ENCODE measurements at places on chromosomes 3 and 15.

DNA sequence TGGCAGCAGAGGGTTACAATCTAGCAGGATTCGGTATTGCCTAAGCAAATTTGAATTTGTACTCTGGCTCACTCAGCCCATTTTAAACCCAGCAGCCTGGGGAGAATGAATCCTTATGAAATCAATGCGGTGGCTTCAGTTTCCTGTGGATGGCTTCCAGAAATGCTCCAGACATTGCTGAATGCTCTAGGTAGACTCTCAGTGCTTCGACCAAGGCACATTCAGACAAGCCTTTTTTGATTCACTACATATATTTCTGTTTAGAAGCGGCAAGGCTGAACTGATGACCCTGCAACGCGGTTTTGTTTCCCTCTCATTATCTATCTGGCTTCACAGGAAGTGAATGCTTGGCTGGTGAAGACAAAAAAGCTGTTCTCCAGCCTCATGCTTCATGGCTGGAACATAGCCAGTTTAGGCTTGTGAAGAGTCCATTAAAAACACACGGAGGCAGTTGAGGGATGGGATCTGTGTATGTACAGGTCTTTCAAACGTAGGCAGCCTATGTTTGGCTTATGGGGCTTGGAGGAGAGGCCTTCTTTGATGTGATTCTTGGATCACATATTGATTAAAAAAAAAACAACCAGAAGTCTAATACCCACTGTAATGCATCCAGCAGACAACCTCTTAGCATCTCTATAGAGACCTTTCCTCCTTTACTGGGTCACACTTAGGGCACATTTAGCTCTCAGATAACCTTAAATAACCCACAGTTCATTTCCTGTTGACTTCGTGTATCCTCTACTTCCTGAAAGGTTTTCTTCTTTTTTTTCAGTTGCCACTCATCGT is 400.2 kb upstream of the TBL1XR1 start:
- peak; percentile 51 for DNase-seq

- DNase-seq: no peak
Observed at GRCh38 chr15:27730868-27731267, 368.2 kb downstream of the OCA2 start.

DNA sequence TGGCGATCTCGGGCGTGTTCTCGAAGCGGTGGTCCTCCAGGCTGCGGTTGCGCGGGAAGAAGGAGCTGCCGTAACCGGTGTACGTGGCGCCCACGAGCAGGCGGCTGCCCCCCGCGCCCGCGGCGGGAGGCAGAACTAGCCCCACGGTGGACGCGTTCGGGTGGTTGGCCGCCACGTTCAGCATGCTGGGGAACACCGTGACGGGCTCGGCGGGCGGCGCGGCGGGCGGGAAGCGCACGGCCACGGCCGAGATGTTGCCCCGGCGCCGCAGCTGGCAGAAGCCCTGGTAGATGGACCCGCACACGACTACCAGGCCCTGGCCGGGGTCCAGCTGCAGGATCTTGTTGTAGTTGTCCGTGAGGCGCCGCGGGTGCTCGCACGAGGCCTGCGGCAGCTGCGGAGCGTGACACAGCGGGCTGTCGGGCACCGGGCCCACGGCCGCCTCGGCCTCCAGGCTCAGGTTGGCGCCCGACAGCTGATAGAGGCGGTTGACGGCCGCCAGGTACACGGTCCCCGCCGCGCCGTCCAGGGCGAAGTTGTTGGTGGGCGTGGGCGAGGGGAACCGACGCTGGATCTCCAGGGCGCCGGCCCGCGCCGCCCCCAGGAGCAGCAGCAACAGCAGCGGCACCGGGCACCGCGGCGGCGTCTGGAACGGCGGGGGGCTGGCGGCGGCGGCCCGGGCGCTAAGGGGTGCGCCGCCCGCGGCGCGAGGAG is 397 bp downstream of the PLXND1 start:
- DNase-seq: no peak

- no peak for DNase-seq
Observed at GRCh38 chr15:53448232-53449015, 311.0 kb downstream of the WDR72 start.

DNA sequence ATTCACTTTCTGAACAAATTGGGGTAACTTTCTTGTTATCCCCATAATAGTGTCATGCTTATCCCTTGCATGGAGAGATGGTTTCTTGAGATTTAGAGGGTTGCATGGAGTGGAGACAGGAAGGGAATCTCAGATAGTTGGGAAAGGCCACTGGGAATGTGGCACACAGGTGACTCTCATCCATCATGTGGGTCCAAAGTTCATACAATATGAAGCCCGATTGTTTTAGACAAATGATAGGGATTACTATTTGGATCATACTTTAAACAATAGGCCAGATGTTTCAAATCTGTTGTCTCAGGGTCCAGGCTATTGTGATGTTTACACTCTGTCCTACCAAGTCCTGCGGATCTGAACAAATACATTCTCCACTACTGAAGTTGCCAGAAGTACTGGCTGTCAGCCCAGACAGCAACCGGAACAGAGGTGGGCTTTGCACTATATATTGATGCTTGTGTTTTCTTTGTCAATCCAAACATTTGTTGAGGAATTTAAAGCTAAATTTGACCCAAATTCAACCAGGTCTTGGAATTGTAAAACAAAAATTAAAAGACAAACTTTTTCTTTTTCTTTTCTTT is 39.2 kb upstream of the NMNAT3 start:
- DNase-seq: no peak

GRCh38 chr3:16883723-16884083 is 1.1 kb upstream of the PLCL2 start:
- no peak for DNase-seq

GRCh38 chr3:27556887-27557286 is 72.7 kb upstream of the SLC4A7 start:
- DNase-seq: no peak

- DNase-seq: peak; percentile 38
Observed at GRCh38 chr3:104886220-104886995, 480.3 kb upstream of the ALCAM start.

- DNase-seq: no peak
Observed at GRCh38 chr3:28624084-28624483, 275.5 kb upstream of the AZI2 start.

- no peak for DNase-seq
Observed at GRCh38 chr3:46681856-46682540, 11.5 kb downstream of the ALS2CL start.

GRCh38 chr3:10983219-10983916 is 9.2 kb upstream of the SLC6A1 start:
- DNase-seq: no peak

GRCh38 chr3:184335661-184336546 is 1.5 kb upstream of the FAM131A start:
- no peak for DNase-seq

DNA sequence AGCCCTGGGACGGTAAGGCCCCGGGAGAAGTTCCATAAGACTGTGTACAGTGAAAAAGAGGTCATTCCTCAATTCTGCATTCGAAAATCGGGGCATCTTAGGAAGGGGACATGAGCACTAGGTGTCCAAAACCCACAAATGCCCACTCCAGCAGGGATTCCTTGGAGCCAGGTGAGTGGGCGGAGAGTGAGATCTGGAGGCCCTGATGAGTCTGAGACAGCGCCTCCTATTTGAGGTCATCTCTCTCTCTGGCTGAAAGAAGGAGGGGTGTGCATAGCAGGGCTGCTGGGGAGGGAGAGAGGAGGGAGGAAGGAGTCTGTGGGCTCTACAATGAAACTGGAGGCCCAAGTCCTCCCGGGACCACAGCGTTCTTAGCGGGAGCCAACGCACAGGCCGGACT is 38.1 kb upstream of the LACTB start:
- no peak for DNase-seq

- no peak for DNase-seq
Observed at GRCh38 chr15:61518191-61518950, 289.3 kb upstream of the RORA start.

DNA sequence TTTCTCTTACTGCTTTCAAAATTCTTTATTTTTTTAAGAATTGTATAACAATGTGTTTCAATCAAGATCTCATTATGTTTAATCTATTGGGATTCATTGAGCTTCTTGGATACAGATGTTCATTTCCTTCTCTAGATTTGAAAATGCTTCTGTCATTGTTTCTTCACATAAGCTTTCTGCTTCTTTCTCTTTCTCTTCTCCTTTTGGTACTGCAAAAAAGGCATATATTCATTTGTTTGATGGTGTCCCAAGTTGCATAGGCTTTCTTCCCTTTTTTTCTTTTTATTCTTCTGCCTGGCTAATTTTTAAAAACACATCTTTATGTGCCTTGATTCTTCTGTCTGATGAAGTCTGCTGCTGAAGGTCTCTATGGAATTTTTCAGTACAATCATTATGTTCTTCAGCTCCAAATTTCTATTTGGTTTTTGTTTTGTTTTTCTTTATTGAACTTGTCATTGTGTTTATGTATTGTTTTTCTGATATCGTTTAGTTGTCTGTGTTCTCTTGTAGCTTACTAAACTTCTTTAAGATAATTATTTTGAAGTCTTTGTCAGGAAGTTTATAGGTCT is 88.9 kb downstream of the DTWD1 start:
- DNase-seq: no peak

DNA sequence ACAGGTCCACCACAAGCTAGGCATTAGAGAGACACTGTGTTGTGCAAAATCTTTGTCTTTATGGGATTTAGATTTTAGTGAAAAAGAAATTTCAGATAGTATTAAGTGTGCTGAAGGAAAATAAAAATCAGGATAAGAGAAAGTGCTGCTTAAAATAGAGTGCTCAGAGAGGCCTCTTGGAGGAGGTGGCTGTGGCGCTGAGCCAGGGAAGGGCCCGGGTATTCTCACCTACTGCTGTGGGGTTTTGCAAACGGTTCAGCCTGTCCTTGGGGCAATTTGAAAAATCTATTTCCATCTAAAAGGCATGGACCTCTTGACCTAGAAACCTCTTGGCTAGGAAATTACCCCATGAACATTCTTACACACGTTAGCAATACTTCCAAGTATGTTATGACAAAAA is 267.7 kb downstream of the TJP1 start:
- DNase-seq: no peak

- no peak for DNase-seq
Observed at GRCh38 chr3:21944251-21944650, 193.2 kb upstream of the ZNF385D start.

- DNase-seq: no peak
Observed at GRCh38 chr3:40572588-40572987, 47.8 kb downstream of the ZNF621 start.

DNA sequence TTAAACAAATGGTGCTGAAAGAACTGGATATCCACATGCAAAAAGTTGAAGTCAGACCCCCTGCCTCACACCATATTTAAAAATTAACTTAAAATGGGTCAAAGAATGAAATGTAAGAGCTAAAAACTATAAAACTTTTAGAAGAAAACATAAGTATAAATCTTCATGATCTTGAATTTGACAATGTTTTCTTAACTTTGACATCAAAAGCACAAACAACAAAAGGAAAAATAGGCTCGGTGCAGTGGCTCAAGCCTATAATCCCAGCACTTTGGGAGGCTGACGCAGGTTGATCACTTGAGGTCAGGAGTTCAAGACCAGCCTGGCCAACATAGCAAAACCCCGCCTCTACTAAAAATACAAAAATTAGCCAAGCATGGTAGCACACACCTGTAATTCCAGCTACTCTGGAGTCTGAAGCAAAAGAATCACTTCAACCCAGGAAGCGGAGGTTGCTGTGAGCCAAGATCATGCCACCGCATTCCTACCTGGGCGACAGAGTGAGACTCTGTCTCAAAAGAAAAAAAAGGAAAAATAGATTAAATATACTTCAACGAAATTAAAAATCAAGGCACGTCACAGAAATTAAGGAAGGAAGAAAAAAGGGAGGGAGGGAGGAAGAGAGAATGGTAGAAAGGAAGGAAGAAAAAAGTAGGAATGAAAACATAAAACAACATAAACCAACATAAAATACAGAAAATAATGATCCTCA is 1.5 kb downstream of the RAB27A start:
- no peak for DNase-seq

GRCh38 chr3:41464401-41464800 is 265.1 kb downstream of the CTNNB1 start:
- DNase-seq: no peak

- no peak for DNase-seq
Observed at GRCh38 chr3:44584646-44585501, at the start of gene ZNF660. Gene ZNF660, plus strand, starts transcription at chr3:44584964. Its CDS starts 9,230 bp downstream, at chr3:44594194.

GRCh38 chr3:52973806-52974205 is 72.1 kb downstream of the SFMBT1 start:
- DNase-seq: no peak

DNA sequence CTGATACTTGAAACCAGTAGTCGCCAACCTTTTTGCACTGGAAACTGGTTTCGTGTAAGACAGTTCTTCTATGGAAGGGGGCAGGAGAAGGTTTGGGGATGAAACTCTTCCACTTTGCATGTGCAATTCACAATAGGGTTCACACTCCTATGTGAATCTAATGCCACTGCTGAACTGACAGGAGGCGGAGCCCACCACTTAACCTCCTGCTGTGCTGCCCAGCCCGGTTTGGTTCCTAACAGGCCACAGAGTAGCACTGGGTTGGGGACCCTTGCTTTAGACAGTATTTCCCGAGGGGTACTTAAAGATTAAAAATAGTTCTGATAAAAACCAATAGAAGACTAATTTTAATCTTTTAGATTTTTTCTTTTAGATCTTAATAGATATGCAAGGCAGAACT is 11.1 kb downstream of the TFG start:
- DNase-seq: no peak

Data from KG1 (cell line).